ENCODE measurements at places on chromosomes 16 and 17.

DNA sequence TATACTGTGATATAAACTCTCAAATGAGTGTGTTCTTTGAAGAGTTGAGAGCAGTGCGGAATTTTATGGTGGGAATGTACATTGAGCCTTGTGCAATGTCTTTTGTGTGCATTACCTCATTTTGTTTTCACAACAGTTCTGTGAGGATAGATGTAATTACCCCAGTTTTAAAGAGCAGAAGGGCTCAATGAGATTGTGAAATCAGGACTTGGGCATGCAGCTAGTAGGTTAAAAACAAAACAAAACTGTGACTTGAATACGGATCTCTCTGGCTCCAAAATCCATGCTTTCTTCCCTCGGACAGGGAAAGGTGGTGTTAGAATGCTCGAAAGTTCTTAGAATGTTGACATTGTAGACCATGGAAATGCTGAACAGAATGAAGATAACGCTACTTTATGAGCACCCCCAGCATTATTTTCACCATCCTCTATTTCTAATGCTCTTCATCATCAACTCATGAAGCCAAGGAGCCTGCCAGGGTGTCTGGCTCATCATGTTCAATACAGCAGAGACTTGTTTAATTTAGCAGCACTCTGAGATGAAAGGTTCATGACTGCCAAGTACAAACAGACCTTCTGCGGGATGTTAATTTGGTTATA lies 17.1 kb downstream of the MRTFB start:
- peak; percentile 23 for DNase-seq

DNA sequence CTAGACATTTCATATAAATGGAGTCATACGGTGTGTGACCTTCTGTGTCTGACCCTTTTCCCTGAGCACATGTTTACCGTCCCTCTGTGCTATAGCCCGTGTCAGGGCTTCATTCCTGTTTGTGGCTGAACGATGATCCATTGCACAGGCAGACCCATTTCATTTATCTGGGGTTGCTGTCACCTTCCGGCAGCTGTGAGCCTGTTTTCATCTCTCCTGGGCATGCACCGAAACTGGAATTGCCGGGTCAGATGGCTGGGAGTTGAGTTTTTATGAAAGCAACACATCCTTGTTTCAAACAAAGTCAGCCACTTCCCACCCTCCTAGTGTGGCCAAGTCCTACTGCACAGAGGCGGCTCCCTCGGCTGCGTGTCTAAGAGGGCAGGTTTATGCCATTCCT lies 25.5 kb downstream of the BAIAP2 start:
- no peak for DNase-seq

DNA sequence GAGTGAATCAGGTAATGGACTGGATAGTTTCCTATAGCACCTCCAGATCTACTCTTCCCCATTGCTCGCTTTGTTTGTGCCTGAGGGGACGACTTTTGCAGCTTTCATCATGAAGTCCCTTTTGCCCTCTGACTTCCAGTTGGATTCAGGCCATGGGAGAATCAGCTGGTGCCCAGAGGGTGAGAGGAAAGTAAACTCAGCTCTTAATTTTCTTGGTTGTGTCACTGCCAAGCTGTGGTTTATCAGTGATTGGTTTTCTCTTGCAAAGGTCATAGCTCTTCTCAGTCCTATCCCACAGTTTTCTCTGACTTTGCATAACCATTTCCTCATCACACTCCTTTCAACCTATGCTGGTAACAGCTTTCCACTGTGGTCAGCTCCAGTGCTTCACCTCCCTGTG lies 200.1 kb downstream of the KCNJ2 start:
- DNase-seq = no peak

DNA sequence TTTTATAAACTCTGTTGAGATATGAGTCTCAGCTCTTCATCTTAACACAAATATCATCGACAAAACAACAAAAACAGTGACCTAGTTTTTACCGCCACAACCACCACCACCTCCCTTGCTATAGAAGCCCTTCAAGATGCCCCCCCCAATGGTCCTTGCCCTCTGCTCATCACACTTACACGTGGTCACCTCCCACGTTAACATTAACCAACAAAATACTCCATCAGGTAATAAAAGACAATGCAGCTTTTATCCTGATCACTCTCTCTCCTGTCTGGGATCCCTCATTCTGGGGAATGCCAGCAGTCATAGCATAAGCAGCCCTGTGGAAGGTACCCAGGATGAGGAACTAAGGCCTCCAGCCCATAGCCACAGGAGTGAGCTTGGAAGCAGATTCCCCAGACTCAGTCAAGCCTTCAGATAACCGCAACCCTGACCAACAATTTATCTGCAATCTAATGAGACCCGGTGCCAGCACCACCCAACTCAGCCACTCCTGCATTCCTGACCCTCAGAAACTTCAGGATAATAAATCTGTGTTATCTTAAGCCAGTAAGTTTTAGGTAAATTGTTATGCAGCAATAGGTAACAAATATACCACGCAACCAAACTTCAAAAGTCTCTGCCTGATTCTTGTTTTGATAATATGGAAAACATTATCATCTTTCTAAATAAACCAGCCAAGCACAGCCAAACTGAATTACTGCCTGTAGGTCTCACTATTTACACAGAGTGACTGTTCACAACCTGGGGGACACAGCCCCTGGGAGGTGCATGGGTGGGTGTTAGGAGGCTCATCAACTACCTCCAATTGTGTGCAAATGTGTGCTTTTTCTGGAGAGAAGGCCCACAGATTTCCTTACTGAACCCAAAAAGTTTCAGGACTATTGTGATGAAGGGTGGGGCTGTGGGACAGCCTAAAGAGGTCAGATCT lies 6.1 kb downstream of the PECAM1 start:
- DNase-seq = no peak

- no peak for DNase-seq
These were observed 19.3 kb downstream of the SPECC1 start for GRCh38 chr17:20028443-20028842.

- no peak for DNase-seq
These were observed 24.0 kb downstream of the TRPV2 start for GRCh38 chr17:16439303-16439791.

DNA sequence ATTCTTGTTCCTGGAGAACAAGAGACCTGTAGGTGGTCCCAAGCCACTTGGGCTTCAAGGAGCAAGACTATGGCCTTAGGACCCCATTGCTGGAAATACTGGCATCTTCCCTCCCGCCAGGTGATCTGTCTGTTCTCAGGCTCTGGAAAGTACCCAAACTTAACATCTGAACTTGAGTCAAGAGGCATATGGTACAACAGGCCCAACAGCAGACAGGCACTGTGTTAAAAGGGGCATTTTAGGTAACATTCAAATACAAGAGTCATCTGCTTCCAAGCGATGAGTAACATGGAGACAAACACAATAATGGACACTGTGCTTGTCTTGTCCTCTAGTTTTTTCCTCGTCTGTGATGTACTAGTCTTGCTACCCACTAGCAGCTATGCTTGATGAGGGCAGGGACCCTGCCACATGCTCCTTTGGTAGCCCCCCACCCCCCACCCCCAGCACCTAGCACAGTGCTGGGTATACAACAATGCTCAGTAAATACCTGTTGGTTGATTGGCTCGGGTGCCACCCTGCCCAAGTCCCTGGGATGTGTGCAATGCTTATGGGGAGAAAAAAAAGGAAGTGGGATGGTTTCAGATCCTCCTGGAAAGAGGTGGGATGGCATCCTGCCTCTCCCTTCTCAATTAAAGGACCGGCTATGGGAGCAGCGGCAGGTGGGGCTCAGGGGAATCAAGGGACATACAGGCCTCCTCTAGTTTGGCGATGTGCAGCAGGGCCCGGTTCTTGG lies 19.4 kb downstream of the CSF3 start:
- DNase-seq = no peak

DNA sequence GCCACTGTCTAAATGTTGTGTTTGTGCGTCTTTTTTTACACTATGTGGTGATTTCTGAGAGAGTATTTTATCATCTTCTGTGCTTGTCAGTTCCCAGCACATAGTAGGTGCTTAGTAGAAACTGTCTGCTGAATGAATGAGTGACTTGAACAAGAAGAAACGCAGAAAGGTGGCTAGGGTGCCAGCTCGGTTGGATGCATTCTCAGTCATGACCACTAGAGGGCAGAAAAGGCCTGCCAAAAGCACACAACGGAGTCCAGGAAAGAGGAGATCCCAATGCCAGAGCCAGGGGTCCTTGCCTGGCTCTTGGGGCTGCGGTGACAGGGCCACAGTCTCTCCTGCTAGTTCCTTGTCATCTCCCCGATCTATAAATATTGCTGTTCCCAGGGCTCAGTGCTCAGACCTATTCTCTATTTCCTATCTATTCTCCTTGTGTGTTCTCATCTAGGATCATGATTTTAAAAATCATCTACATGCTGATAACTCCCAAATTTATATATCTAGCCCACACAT lies 57.3 kb upstream of the CCL1 start:
- DNase-seq = peak; percentile 67

GRCh38 chr16:55663765-55664677 lies 8.2 kb downstream of the SLC6A2 start:
- no peak for DNase-seq

DNA sequence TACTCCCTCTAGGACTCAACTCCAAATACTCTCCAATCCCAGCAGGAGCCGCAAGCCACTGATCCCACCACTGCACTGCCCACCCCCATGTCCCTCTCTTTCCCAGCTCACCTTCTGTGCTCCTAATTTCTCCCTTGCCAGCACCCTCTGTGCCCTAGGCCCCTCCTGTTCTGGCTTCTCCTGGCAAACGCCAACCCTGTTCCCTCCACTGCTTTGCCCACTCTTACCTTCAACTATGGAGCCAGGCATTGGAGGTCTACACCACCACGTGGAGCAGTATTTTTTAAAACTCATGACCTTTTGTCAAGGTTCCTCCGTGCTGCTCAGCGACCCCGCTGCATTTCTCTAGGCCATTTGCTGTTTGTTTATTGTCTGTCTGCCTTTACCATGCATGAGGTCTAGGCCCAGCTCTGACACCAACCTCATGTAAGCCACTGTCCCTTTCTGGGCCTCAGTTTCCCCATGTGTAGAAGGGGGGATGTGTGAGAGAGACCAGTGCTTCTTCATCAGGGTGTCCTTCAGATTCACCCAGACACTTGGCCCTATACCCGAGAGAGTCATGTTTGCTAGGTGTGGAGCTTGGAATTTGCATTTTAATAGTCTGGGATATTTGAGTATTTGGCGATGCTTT lies 4.6 kb downstream of the CCDC102A start:
- DNase-seq = peak; percentile 0

GRCh38 chr17:69763503-69763902 lies 311.5 kb upstream of the KCNJ16 start:
- DNase-seq = no peak

DNA sequence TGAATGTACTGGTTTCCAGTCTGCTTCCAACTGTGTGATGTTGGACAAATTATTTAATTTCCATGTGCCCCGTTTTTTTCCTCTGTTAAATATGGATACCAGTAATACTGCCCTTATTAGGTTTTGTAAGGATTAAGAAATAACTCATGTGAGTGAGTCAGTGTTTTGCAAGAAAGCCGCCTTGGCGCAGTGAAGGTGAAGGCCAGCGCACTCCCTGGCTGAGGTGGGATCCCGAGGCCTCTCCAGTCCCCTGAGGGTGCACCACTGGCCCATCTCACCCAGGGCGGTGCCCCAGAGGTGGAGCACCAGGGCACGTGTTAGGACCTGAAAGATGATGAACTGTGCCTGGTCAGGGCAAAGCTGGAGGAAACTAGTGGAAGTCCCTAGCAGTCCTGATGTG lies 43.5 kb downstream of the PHKB start:
- DNase-seq = no peak

DNA sequence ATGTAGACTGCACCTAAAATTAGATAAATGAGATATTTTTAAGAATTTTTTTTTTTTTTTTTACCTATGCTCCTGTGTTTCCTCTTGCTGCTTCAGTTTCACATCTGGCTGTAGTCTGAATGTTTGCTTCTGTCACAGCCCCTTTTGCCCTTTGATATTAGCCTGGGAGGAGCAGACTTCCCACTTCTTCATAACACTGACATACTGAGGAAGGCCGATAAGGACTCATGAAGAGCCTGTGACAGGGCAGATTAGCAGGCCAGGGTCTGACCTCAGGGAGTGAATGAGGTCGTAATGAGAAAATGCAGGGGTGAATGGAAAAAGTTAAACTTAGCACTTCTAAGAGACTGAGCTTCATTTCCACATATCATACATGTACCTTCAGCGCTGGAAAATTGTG lies at the start of gene SLFN14:
Gene SLFN14 (minus strand): TSS at position 117 of the 400 bp plus-strand sequence. CDS start 2,757 bp downstream, outside the sequence.
- DNase-seq = no peak

GRCh38 chr17:58317421-58318064 lies 11.1 kb downstream of the TSPOAP1 start:
- DNase-seq = peak; percentile 93

- DNase-seq = peak; percentile 55
These were observed 748 bp upstream of the CMTM3 start for GRCh38 chr16:66603537-66604375.

- no peak for DNase-seq
These were observed 519 bp downstream of the ST6GALNAC2 start for GRCh38 chr17:76585033-76585648.

GRCh38 chr16:56193951-56194726 lies 2.9 kb downstream of the GNAO1 start:
- no peak for DNase-seq

DNA sequence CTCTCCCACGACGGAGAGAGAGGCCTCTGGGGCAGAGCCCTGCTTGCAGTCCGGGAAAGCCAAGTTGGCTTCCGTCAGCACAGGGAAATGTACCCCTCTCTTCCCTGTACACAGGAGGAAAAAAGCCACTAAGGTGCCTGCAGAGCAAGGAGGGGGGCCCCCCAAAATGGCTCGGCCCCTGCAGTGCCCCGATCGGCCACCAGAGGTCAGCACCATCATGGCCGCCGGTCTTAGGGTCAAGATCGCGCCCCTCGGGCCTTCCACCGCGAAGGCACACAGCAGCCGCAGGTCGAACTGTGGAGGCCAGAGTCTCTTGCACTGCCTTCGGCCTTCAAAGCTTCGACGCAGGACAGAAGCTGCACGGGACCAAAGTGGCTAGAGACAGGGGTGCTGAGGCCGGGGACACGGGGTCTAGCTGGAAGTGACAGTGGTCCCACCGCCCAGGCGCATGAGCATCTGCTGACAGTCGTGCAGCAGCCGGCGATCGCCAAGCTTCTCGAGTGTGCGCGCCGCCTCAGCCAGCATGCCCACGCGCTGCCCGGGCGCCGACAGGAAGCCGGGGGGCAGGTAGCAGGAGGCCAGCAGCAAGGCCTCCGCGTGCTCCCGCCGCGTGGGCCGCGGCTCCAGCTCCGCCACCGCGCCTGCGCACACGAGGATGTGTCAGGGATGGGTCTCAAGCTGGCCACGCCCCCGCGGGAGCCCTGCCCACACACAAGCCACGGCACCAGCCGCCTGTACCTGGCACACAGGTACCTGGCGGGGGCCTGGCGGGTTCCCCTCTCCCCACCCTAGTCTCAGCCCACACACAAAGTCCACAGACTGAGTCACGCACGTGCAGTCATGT lies 24.4 kb downstream of the SREBF1 start:
- DNase-seq = peak; percentile 94

GRCh38 chr16:2881783-2882649 lies 999 bp upstream of the FLYWCH2 start:
- no peak for DNase-seq

- DNase-seq = no peak
These were observed 50.6 kb downstream of the HS3ST3B1 start for GRCh38 chr17:14351493-14351892.

DNA sequence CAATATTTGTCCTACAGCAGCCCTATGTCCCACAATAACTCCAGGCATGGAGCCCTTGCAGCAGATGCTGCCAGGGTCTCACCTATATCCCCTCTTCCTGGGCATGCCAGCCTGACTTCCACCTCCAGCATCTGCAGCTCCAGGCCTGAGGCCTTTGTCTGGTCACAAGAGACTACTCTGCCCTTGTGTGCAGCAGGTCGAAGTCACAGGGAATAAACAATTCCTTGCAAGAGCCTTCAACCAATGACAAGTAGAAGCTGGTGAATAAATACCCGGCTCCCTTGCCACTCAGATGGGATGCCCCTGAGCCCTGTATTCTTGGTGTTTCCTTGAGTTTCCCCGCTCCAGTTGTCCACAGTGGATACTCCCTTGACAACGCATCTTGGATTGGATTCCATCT lies 23.0 kb downstream of the CES1 start:
- no peak for DNase-seq

Data from HuH-7 (cell line).